Prostate gland (tissue), 2 donors: ENCODE measurements at places on chromosomes 3 and 15. TPM values are rescaled to one million over a fixed set of nuclear protein-coding genes. Genes with fewer than 3 reads are reported as not detected.

MST1R gene
- 5.5 TPM for total RNA-seq

SERPINI1 gene
- total RNA-seq: 2.3 TPM

TAGLN3 gene
- total RNA-seq: 3.2 TPM

SLC28A2 gene
- 0.51 TPM for total RNA-seq

CHRFAM7A gene
- 0.46 TPM for total RNA-seq

- no peaks in the 10 kb centered on the region for H3K36me3 ChIP-seq
- no peak overlapping the region for H3K27ac ChIP-seq
- no peak for DNase-seq
- H3K4me3 ChIP-seq: no peak overlapping the region
Measured at GRCh38 chr3:71166339-71167240, 416.9 kb downstream of the FOXP1 start.

GRCh38 chr3:182121401-182121800, 409.7 kb downstream of the SOX2 start:
- H3K27me3 ChIP-seq: no peaks in the 10 kb centered on the region
- no peak overlapping the region for H3K27ac ChIP-seq
- no peak for DNase-seq
- H3K4me3 ChIP-seq: no peak overlapping the region
- no peaks in the 10 kb centered on the region for H3K4me1 ChIP-seq

GRCh38 chr15:67009576-67010569, 55.5 kb upstream of the SMAD3 start:
- no peaks in the 10 kb centered on the region for H3K36me3 ChIP-seq
- H3K27me3 ChIP-seq: no peaks in the 10 kb centered on the region
- no peak overlapping the region for H3K27ac ChIP-seq

DNA sequence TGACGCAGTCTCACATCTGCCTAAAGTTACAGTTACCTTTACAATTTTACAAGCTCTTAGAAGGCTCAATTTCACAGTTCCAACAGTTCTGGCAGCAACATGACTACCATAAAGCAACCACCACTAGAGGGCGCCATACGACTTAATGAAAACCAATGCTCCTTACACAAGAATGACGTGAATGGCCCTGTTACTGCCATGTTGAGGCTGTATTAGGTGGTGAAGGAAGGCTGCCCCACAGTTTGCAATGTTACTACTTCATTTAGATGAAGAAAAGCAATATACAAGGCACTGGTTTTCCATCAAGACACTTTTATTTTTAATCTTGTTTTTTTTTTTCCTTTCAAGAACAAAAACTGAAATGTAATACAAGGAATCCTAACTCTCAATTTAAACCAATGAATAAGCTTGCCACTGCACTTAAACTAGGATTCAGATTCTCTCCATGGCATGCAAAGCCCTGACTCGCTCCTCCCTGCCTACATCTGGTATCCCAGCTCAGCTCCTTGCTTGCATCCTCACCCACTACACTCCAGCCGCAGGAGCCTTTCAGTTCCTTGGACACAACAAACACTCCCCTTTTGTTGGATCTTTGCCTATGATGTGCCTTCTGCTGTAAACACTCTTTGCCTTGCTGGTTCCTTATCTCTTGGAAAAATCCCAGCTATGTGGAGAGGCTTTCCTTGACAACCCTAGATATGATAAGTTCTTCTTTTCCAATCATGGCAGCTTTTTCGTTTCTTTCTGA, 270.7 kb downstream of the GBE1 start:
- H3K27ac ChIP-seq: no peak overlapping the region
- H3K27me3 ChIP-seq: no peaks in the 10 kb centered on the region
- H3K4me1 ChIP-seq: no peaks in the 10 kb centered on the region
- no peak overlapping the region for H3K4me3 ChIP-seq
- no peaks in the 10 kb centered on the region for H3K36me3 ChIP-seq
- DNase-seq: peak; percentile 74

DNA sequence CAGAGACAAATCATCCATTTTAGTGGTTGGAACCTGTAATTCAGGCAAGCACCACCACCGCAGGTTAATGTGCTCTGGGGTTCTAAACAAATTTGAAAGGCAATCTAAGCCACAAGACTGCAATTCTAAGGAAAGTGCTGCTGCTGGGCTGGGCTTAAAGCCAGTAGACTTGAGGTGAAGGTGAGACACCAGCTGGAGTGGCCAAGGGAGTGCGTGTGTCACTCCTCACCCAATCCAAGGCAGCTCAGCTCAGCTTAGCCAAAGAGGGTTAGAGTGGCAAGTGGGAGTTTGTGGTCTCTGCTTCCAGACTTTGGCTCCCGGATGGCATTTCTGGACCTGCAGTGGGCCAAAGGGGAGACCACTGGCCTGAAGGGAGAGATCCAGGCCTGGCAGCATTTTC, 1655.6 kb downstream of the SI start:
- H3K27me3 ChIP-seq: no peaks in the 10 kb centered on the region
- DNase-seq: no peak
- H3K4me1 ChIP-seq: no peaks in the 10 kb centered on the region
- H3K27ac ChIP-seq: no peak overlapping the region
- H3K4me3 ChIP-seq: no peak overlapping the region
- H3K36me3 ChIP-seq: no peaks in the 10 kb centered on the region

DNA sequence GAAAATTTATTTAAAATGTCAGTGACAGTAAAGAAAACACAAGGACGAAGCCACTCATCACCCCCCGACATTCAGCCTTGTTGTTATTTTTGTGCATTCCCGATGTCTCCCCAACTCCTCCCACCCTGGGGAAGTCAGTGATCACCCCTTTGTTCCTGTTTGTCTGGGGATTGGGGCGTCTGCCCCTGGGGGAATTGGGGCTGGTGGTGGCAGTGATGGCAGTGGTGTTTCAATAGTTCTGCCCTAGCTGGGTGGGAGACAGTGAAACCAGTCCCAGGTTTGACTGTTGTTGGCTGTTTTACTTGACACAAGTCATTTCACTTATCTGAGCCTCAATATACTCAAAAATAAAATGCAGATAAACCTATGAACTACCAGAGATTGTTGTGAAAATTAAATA, 33.5 kb downstream of the IRAK2 start:
- H3K4me1 ChIP-seq: peaks cover 19% of the 10 kb centered on the region
- no peak overlapping the region for H3K27ac ChIP-seq
- no peak for DNase-seq
- H3K4me3 ChIP-seq: no peak overlapping the region

GRCh38 chr3:139128803-139129202, 84.1 kb upstream of the PRR23C start:
- H3K27ac ChIP-seq: no peak overlapping the region
- H3K36me3 ChIP-seq: no peaks in the 10 kb centered on the region

GRCh38 chr15:68518785-68519430, 59.9 kb upstream of the CORO2B start:
- H3K4me3 ChIP-seq: no peak overlapping the region
- no peaks in the 10 kb centered on the region for H3K36me3 ChIP-seq
- DNase-seq: no peak
- H3K27ac ChIP-seq: no peak overlapping the region

- H3K4me3 ChIP-seq: no peak overlapping the region
- no peaks in the 10 kb centered on the region for H3K27me3 ChIP-seq
- no peak overlapping the region for H3K27ac ChIP-seq
- DNase-seq: no peak
Measured at GRCh38 chr15:84773716-84774115, 25.3 kb downstream of the ZNF592 start.
